ENCODE measurements at places on chromosomes 12 and 14. TPM values are rescaled to one million over a fixed set of nuclear protein-coding genes. Genes with fewer than 3 reads are reported as not detected.

The EID3 gene
- polyA plus RNA-seq: 5.4 TPM

The PLA2G1B gene
- polyA plus RNA-seq: not detected

DNA sequence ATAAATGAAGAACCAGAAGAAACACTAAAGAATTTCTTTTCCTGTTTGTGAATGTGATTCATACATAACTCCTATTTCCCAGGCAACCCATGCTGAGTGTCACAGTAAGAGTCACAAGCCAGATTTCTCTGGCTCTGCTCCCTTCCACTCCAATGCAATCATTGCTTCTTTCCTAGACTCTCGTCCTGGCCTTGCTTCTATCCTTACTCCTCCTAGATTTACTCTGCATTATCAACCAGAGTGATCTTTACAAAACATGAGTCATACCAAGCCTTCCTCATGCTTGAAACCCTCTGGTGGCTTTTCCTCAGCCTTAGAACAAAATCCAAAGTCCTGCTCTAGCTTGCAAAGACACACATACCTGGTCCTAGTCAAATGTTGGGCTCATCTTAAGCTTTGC is 13.3 kb downstream of the IL22 start:
- DNase-seq: no peak

DNA sequence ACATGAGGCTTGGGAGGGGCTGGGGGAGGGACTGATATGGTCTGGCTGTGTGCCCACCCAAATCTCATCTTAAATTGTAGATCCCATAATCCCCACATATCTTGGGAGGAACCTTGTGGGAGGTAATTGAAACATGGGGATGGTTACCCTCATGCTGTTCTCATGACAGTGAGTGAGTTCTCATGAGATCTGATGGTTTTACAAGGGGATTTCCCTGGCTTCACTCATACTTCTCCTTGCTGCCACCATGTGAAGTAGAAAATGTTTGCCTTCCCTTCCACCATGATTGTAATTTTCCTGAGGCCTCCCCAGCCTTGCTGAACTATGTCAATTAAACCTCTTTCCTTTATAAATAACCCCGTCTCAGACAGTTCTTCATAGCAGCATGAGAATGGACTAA is 362.9 kb downstream of the PCNX1 start:
- no peak for DNase-seq

- DNase-seq: no peak
These were observed 5.8 kb upstream of the FRS2 start for GRCh38 chr12:69464428-69464827.

GRCh38 chr12:105334582-105334981 is 4.1 kb downstream of the C12orf75 start:
- no peak for DNase-seq

- no peak for DNase-seq
These were observed 108.6 kb upstream of the TTC7B start for GRCh38 chr14:90924621-90925340.

DNA sequence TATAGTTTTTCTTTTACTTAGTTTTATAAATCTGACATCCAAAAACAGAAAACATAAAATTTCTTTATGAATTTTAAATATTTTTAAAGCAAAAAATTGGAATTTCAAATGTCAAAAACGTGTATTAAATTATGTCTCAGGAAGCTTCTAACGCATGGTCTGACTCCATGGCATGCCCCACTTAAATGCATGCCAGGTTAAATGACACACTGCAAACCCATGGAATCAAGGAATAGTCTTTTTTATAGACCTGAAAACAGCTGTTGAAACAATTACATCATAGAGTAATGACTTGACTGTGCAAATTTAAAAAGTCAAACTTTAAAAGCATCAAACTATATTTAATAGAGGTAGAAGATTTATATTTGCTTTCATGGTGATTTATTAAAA is 96.1 kb upstream of the DACT1 start:
- no peak for DNase-seq

All from GM12878 (cell line).